ENCODE measurements at places on chromosomes 7 and 10.

DNA sequence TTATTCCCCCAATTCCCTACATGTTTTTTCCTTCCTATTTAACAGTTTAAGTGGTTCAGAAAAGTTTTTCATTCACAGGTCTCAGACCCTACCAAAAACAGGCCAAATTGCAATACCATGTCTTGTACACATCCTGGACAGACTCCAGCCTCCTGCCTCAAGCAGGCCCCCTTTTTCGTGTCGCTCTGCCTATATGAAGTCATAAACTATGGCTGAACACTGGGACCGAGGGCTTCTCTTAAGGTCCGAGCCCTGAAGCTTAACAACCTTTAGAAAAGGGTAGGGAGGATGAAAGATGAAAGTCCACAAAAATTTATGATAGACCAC is 1.4 kb downstream of the FBXW4 start:
- no peak for DNase-seq

DNA sequence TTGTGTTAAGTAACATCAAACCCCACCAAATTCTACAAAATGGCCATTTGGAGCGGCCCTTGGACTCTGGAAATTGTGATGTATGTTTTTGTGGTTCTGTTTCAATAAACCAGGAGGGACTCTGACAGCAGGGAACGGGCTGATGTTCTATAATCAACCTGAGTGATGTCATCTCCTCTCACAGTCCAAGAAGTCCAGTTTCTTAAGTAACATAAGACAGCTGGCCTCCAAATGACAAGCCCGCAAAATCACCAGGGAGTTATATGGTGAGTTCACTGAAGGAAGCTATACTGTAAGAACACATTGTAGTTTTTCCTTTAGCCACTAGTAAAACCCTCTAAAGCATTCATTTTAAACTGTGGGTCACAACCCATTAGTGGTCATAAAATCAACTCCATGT is 34.0 kb downstream of the GOT1 start:
- no peak for DNase-seq

GRCh38 chr7:156603629-156604028 is 36.9 kb upstream of the RNF32 start:
- DNase-seq = no peak

DNA sequence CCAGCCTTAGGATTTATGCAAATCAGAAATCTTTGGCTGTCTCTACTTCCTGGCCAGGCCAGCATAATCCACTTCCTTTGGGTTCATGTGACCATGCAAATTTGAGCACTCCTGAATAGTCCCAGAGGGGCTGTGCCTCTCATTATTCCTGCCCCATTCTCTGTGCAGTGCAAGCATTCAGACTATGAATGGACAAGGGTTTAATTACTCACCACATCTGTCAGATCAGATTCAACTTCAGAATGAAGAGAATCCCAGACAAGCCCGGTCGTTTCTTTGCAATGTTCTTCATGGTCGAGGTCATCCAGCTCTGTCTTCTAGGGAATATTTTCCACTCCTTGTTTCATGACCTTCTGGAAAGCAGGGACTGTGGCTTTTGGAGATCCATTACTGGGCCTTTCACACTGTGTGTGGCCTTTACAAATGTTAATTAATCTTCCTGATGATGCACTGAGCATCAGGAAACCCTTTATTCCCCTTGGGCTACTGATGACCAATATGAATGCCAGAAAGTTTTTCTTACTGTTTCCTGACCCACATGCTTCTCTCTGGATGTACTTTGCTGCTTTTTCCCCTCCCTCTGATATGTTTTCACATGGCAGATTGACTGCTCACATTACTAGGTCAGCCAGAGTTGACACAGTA is 217.6 kb upstream of the TCF7L2 start:
- no peak for DNase-seq

DNA sequence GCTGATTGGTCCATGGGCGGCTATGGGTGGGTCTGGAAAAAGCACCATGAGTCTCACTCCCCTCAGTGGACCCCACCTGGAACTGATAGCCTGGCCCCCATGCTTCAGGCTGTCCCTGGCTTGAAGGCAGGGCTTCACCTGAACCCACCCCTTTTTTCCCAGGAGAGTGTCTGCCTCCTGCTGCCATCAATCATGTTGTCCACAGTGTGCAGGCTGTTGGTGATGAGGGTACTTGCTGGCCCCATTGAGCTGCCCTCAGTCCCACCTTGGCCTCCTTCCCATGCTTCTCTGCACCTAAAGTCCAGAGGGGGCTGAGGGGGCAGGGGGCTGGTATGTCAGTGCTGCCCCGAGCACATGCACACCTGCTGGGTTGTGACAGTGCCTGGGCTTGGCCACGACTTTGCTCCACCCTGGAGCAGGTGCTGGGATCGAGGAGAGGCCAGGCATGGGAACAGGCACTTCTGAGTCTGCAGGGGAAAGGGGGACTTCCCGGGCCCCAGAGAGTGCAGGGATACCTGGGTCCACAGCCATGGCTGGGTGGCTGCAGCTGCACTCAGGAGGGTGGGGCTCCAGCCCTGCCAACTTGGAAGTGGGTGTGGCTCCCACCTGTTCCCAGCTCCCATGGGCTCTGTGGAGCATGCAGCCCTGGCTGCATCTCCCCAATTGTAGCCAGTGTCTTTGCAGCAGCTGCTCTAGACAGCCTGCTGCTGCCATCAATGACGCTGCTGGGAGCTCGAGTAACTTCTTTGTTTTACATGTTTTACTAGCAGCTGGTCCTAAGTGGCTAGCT is 56.9 kb downstream of the ADK start:
- peak; percentile 16 for DNase-seq

DNA sequence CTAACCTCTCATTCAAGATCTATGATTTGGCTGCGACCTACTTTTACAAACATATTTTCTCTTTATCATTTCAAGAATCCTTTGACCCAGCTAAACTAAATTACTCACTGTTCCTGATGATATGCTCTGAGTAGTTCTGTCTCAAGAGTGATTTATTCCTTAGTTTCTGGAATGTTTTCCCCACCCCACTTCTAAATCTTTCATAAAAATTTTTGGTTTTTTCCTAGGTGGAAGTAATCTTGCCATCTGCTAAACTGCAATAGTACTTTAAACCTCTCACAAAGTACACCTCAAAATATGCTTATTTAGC is 170.8 kb downstream of the DNAJC1 start:
- DNase-seq = no peak

DNA sequence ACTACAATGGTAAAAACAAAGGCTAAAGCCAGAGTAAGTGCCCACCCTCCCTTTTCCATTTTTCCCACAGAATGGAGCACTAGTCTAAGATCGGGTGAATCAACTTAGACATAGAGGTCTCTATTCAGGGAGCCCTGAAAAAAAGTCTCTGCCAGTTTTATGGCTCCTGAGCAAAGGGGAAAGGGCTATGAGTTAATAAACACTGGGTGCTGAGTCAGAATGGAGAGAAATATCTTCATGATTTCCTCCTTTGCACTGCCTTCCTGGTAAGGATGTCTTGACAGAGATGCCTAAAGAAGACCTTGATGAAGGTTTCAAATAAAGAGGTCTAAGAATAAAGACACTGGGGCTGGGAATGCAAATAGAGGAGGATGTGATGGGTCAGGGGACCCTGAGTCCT is 607.4 kb upstream of the MBL2 start:
- no peak for DNase-seq

DNA sequence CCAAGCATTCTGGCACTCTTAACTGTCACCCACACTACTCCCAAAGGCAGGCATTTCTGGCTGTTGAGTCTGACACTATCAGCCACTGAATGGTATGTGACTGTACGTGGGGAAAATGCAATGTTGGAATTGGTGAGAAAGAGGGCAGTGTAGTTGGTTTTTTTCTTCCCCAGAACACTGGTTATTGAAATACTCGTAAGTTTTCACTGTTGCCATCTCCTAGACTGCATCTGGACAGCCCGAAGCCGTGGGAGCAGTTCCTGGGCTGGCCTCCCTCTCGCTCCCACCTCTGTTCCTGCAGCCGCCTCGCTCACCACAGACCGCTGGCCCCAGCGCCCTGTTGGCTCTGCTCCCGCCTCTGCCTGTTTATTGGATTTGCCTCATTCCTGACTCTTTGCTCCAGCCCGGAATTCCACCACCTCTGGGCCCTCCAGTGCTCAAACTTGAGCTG is 5.7 kb downstream of the PLCE1 start:
- DNase-seq = no peak

DNA sequence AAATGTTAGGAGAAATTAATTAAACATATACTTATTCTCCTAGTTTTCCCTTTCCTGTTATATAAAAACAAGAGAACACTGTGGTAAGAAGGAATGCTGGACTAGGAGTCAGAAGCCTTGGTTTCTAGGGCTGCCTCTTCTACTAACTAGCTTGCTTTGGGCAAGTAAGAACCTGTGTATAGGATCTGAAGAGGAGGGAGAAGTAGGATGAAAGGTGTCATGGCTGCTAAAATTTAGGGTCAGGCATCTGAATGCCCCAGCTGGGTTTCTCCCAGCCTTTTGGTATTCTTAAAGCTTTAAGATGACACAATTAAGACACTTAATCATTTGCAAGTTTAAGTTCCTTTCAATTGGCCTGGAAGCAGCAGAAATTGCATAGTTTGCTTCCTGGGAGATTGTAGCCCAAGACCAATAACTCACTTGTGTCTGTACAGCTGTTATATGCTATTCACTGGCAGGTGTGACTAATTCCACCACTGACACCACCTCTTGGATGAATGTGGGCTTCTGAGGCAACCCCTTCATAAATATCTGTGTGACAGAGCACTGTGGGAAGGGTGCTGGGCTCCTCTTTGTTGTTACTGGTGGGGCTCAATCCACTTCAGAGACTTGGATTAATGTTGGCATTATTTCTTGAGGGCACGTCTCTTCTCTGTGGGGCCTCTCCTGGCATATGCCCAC is 137.2 kb downstream of the LRMDA start:
- DNase-seq = no peak

- no peak for DNase-seq
Measured at GRCh38 chr7:100864263-100864845, 2.8 kb upstream of the TRIP6 start.

DNA sequence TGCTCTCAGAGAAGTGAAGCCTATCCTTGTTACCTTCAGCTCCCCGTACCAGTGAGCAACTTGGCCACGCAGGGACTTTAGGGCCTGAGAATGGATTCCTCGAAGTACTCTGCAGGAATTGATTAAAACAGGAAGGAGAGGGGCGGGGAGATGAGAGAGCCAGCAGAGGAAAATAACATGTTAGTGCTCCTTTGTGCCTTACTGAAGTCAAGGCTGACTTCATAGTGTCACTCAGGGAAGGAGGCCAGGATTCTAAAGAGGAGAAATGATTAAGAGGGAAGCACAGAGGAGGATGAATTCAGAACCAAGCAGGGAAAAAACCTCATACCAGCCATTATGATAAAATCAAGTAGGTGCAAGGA is 195.6 kb upstream of the RHOBTB1 start:
- no peak for DNase-seq

DNA sequence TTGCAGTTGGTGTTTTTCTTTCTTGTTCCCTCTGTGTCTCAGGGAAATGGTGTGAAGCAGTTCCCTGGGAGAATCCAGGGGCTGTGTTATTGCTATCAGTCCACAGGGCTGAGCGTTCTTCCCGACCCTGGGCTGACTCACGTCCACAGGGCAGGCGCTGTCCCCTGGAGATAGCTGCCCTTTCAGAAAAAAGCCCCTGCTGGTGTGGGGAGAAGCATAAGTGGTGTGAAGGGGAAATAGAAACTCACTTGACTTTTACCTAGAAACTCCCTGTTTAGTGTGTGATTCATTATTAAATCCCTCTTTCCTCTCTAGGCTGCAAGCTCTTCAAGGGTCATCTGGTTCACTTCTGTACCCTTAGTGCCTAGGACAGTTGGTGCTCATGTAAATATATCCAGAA is 63.3 kb upstream of the SMNDC1 start:
- no peak for DNase-seq

DNA sequence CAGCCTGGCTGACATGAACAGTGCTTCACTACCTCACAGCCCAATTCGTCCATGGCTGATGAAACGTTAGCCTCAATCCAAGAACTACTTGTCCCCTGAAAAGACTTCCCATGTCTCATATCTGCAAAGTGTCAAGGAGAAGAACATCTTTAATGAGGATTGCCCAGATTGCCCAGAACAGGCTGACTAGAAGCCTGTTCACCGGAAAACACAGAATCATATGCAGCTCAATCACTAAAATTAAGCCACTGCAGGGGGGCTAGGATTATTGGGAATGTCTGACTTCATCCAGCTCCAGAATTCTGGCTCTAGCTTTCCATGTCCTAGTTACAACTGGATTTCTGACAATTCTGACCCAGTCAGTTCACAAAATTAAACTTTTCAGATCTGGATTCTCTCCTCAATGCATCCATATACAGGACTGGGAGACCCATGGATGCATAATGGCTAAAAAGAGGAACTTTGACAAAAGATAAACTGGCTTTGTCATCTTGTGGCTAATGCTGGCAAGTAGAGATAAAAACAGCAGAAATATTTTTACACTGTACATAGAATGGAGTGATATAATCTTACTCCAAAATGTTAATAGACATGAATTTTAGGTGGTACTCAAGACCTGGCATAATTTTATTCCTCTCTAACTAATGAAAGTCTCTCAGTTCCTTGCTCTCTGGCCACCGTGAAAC is 467.0 kb upstream of the POT1 start:
- DNase-seq = no peak

All from NCI-H1694 treated with DMSO at 0.1 percent for 48 hours (cell line).